Fibroblast of skin of right biceps (primary cell): ENCODE measurements at places on chromosomes 1 and 21.
A peak's percentile ranks its signal among the peaks of the same experiment; 100 is the strongest.

- no peak for DNase-seq
Measured at GRCh38 chr1:241775021-241775420, 73.0 kb upstream of the EXO1 start.

DNA sequence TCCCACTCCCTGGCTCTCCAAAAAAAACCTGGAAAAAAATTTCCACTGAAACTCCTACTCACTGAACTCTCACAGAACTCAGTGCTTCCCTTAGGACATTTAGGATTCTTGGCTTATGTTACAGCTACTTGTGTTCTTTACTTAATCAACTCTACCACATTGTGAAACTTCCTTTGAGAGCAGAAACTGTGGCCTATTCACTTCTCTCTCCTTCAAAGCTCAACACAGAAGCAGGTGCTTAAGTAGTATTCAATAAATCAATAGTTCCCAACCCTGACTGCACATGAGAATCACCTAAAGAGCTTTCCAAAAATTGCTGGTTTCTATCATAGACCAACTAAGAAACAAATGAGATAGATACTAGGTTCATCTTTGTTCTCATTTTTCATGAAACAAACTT is 67.9 kb upstream of the DMRTA2 start:
- no peak for DNase-seq

- no peak for DNase-seq
Measured at GRCh38 chr1:174841747-174842146, 158.0 kb upstream of the CACYBP start.

DNA sequence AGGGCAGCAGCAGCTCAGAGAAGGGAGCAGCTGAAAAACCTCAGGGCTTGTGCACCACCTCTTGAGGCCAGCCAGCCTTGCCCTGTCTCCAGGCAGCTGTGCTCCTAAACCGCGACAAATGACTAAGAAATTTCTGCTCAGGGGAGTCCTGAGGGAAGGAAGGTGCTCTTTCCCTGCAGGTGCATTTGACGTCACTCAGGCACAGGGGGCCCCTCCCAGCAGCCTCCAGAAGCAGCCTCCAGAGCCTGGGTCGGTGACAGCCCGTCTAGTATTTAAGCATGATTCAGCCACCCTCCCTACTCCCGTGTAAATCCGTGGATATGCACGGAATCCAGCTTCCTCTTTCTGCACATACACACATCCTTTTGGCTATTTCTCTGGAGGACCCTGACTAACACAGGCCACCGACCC is 560.5 kb downstream of the KIF26B start:
- peak; percentile 63 for DNase-seq

GRCh38 chr1:17119076-17119772 is at the start of gene PADI2:
PADI2 (minus strand) TSS chr1:17119451; CDS start chr1:17119371, 80 bp downstream.
- DNase-seq, result peak; percentile 39

DNA sequence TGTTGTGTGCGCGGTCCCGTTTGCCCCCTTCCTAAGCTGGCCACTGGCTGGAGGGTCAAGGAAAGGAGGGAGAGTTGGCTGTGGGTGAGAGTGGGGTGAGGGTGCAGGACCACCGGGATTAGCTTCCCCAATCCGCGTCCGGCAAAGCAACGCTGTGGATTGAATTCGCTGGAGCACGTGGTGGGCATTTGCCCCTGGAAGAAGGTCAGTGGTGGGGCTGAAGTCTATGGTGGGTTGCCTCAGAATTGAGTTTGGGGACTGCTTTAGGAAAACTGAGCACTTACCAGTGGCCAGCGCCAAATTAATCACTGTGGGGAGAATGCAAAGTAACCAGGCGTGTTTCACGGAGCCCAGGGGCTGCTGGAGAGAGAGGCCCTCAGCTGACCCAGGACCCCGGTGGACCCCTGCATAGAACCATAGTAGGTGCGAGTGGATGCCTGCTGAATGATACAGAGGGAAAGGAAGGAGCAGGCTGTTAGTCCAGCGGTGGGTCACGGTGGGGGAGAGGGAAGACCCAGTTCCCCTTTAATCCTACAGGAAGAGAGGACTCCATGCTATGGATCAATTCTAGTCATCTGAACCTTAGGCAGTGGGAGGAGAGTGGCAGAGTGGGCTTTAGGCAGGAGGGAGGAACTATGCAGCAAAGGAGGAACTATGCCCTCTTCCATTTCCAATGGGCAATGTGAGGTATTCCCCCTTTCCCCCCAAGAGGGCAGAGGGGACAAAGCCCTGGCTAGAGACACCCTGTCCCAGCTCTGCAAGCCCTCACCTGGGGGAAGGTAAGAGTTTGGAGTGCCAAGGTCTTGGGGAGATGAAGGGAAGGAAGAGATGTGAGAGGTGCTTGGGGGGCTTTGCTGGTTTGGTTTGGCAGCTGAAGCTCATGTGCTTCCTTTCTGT is 1.2 kb downstream of the TNFRSF8 start:
- no peak for DNase-seq

DNA sequence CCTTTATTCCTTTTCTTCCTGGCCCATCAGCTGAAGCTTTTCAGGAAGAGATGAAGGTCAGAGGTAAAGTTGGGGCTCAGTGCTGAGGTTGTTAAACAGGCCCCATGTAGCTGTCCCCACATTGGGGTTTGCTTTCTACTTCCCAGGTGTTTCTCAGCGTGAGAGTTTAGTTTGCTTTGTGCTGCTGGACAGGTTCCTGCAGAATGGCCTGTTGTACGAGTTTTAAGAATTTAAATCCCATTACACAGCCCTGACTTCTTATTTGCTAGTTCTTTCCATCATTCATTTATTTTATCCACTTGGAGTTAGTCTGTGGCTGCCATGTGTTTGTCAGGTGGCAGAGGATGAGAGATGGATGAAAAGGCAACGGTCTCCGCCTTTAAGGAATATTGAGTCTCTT is 19.2 kb downstream of the CTPS1 start:
- no peak for DNase-seq

GRCh38 chr1:220157738-220158137 is 63.8 kb downstream of the IARS2 start:
- DNase-seq, result no peak

DNA sequence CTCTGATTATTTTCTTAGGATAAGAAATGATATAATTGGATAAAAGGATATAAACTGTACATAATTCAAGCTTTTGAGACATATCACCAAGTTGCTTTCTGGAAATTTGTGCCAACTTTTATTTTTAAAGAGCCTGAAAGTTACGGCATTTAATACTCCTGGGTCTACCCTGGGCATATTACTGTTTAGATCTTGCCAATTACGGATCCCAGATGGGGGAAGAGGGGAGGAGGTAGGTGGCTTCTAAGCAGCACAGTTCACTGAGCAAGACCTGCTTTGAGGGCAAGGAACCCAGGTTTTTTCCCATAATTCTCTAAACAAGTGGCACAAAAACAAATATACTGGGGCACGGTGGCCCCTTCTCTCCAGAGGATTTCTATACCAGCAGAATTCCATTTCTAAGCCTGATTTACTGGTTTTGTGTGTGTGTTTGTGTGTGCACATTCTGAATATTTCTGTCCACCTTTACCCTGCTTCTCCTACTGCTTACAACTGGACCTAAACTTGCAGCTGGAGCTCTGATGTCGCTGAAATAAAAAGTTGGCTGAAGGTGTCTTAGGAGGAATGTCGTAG is 76.7 kb downstream of the LAMC2 start:
- DNase-seq, result no peak

- peak; percentile 12 for DNase-seq
Measured at GRCh38 chr1:106962591-106962990, 93.9 kb upstream of the PRMT6 start.

DNA sequence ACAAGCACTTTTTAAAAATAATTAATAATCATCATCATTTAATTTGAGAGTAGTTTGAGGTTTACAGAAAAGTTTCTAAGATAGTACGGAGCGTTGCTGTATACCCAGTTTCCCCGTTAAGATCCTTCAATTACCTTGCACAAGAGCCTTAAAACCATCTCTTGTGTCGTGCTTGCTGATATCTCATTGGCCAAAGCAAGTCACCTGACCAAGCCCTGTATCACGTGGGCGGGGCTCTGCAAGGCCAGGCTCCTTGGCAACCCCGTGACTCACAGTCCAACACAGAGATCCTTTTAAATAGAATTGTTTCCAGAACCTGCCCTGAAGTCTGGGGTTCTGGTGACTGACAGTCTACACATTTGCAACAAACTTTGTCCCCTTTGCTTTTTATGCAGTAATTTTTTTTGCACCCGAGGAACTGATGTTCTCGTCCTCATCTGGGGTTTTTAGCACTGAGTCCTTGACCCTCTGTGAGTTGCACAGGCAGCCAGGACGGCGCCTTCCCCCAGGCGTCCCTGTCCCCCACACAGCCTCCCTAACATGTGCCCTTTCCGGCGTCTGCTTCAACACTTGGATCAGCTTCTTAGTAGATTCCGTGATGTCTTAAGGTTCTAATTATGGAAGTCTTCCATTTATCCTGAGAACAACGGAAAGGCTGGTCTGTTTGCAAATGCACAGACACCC is 183.3 kb upstream of the TMEM51 start:
- DNase-seq, result peak; percentile 95

DNA sequence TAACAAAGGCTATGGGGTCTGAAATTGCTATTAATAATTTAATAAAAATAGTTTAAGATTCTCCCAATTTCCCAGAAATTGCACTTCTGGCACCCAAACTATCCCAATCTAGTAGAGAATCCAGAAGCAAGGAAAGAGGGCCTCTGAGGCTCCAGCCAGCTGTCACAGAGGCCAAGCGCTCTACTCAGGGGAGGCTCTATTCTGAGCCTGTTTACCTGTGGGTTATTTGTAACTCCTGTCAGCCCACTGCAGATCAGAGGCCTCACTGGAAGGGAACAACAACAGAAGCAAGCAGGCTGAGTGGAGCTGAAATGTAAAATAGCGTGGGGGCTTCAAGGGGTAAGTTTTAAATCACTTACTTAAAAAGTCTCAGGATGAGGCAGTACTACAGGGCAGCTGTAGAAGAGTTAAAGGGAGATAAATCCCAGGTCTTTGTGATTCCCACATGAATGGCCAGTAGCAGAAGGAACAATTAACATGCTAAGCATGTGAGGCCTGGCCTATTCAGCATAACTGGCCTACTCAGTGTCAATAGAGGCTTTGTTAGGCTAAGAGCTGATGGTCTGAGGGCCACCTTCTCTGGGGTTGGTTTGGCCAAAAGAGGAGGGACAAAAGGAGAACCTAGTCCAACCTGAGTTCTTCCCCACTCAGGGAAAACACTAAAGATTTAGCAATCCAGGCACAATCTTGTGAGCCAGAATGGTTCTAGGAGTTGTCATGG is 12.8 kb downstream of the ZNF687 start:
- no peak for DNase-seq

DNA sequence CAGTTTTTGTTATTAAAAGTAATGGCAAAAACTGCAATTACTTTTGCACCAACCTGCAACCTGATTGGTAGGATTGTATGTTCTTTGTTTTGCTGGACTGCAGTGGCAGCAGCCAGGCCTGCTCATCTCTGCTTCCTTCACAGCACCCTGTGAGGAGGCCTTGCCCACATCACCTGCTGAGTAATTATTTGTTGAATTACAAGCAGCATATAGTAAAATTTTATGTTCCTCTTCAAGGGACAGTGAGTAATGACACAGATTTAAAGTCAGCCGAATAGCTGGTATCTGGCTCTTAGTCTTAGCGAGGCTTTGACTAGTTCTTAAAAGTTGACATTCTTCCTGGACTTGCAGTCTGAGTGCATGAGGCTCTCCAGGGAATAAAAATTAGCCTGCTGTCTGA is 435.1 kb downstream of the PRDM2 start:
- DNase-seq, result no peak

DNA sequence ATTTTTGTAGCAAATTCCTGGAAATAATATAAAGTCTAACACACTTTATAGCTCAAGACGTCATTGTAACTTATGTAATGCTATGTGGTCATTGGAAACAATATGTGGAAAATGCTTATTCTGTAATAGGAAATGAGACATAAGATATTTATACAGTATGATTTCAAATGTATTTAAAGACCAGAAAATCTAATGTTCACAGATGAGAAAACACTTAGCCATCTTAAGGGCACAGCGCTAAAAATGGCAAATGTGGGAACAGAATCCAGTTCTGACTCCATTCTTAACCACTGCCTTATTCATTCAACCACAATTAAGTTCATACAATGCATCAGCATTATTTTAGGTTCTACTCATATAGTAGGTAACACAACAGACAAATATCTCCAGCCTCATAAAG is 12.5 kb downstream of the CSDE1 start:
- peak; percentile 51 for DNase-seq

DNA sequence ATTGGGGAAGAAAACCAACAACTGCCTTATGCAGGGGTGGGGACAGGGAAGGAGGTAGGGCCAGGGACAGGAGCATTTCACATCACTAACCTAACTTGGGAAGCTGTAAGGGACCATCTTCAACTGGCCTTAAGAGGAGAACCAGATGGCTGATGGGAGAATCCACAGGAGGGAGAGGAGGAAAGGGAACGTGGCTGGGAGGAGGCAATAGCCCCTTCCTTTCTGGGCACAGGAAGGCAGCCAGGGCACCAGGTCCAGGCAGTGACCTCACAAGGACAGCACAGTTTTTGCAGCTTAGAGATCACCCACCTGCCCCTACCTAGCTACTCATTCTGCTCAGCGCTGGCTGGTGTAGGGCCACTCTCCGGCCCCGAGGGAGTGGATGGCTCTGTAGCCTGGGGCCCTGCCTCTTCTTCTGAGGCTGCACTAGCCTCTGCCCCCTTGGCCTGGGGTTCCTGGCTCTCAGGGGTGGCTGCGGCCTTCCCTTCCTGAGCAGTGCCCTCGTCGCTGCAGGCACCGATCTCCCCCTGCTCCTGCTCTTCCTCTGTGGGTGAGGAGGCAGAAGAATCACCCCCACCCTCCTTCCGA is 1.7 kb downstream of the MARCKSL1 start:
- DNase-seq, result no peak

DNA sequence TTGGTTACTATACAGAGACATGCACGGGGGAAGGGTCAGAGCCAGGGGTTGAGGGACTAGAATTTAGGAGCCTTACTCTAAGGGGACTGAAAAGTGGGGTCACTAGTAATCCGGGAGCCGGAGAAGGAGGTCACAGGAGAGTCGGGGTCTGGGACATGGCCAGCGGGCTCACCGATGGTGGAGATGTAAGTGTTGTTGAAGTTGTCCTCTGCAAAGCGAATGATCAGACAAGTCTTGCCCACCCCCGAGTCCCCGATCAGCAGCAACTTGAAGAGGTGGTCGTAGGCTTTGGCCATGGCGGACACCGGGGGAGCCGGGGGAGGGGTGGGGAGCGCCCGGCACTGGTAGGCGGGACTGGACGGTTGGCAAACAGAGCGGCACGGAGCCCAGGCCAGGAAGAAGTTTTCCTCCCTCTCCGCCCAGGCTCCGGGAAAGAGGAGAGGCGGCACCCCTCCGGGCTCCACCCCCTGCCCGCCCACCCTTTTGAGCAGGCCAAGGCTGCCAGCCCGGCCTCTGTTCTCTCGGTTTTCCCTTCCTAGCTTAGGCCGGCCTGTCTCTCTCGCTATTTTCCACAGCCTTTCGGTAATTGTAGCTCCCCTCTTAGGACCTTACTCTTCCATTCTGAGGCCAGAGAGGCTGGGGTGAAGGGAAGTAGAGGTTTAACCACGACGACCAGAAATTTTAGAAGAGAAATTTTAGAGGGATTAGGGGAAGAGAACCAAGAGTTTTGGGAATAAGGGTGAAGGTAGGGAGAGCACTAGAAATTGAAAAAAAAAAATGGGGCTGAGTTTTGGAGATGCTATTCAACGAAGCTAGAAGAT is at the start of gene RAB13:
RAB13 (minus strand) TSS at position 399 of the 821 bp plus-strand sequence; CDS start at position 296, 103 bp downstream.
- peak; percentile 89 for DNase-seq

- no peak for DNase-seq
Measured at GRCh38 chr1:2805801-2806430, 4.4 kb upstream of the TTC34 start.

- DNase-seq, result peak; percentile 82
Measured at GRCh38 chr1:183291802-183292514, 105.9 kb downstream of the LAMC2 start.
